ENCODE measurements at places on chromosomes 3 and 15.
A peak's percentile ranks its signal among the peaks of the same experiment; 100 is the strongest.

DNA sequence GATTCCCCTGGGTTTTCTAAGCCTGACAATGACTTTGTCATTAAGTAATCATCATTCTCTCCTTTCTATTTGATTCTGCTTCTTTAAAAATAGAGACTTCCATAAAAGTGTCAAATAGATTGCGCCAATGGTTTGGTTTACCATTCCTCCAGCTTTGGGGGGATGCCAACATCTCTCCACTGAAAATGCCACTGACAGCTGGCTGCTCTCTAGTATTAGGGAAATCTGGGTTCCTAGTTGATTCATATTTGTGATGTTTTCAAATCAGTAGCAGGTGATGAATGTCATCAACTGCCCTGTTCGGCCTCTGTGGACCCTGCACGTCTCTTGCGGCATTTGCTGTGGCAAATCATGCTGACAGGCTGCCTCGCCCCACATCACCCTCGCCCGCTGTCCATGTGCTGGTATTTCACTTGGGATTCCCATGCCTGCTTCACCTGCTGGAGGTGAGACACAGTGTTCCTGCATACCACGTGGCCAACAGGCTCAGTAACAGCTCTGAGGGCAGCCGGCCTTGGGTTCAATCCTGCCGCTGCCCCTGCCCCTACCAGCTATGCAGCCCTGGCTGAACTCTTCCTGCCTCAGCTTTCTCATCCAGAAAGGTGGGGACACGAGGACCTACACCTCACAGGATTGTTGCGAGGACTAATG is 28.1 kb downstream of the ZXDC start:
- no peak for DNase-seq

DNA sequence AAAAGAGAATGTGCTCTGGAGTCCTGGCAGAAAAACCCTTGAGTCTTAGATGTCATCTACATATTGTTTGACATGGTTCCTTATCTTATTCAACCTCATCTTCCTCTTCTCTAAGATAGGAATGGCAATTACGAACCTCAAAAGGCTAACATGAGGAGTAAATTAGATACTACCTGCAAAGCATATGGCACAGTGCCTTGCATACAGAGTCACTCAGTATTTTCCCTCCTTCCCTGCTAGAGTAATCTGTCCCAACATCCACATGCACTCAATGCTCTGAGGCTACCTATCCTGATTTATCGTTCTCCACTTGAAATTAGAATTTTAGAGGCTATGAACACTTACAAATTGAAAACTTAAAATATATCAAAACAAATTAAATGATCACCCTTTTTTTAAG is 386.7 kb downstream of the RSL24D1 start:
- DNase-seq, result no peak

DNA sequence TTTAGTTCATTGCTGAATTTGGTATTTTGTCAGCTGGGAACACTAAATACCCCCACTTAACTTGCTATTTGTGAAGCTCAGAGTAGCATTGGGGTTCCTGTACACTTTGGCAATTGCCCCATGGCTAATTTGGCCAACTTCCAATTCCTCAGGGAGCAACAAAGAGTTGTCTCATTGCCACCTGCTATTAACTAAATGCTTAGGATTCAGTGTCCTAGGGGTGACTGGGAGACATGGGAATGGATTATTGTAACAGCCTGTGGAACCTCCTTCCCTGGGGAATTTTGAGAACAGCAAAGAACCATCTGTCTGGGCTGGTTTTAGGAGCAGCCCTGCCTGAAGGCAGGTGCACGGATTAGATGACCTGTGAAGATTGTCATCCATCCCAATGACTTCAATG is 437.4 kb upstream of the TPRG1 start:
- no peak for DNase-seq

- DNase-seq, result no peak
These were observed 235.7 kb downstream of the NTRK3 start for GRCh38 chr15:88020806-88021205.

GRCh38 chr3:180680097-180680430 is 775 bp upstream of the CCDC39 start:
- DNase-seq, result peak; percentile 61

- no peak for DNase-seq
These were observed 1042.9 kb downstream of the ROBO1 start for GRCh38 chr3:78724859-78725258.

- peak; percentile 34 for DNase-seq
These were observed 78.8 kb downstream of the AAGAB start for GRCh38 chr15:67175643-67176071.

- no peak for DNase-seq
These were observed 46.0 kb upstream of the ALDH1L1 start for GRCh38 chr3:126226374-126226773.

- DNase-seq, result peak; percentile 1
These were observed 1.2 kb downstream of the GP5 start for GRCh38 chr3:194397757-194398312.

DNA sequence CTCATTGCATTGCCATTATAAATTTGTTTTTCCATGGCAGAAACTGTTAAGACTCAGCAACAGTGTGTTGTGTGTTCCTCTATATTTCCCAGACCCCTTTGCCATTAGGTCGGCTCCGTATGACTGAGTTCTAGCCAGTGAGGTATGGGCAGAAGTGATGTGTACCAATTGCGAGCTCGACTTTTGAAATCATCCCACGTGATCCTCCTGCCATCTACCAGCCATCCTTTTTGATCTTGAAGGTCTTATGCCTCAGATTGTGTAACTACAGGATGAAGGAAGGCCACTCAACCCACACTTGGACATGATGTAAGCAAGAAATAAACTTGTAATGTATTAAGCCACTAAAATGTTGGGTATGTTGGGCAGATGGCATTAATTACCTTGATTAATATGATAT is 562.3 kb downstream of the PDCD6IP start:
- DNase-seq, result no peak

GRCh38 chr3:49729966-49730609 is 6.3 kb upstream of the GMPPB start:
- no peak for DNase-seq

GRCh38 chr3:70889162-70890019 is 577.0 kb upstream of the MDFIC2 start:
- DNase-seq, result peak; percentile 26

GRCh38 chr3:62676689-62677271 is 198.4 kb downstream of the CADPS start:
- no peak for DNase-seq

GRCh38 chr3:13748276-13748879 is 131.5 kb downstream of the WNT7A start:
- DNase-seq, result no peak

DNA sequence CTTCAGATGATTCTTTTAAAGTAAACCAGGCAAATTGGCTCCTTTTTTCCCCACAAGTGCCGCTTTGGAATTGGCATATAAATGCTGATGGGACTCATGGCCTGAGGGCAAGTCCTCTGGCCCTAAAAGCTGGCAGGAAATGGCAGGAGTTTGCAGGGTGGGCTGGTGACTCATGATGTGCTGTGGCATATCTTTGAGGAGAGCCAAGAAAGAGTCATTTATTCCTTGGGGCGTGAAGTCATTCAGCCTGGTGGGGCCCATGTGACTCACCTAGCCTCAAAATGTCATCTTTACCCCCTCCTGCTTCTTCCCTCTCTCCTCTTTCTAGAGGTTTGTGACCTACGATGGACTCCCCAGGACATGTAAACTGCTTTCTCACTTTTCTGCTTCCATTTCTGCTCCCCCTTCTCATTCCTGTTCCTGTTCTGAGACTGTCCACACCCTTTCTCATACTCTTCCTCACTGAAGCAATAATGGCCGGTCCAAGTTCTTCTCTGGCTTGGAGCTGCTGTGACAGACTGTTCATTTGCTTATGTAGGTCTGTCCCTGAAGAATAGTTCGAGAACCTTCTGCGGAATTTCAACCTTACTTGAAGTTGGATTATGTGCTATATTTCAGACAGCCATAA is 326.1 kb downstream of the SATB1 start:
- peak; percentile 98 for DNase-seq

GRCh38 chr3:46660003-46660402 is 33.5 kb downstream of the ALS2CL start:
- DNase-seq, result peak; percentile 36

GRCh38 chr15:91068436-91068835 is 31.6 kb upstream of the SV2B start:
- peak; percentile 76 for DNase-seq

GRCh38 chr15:66849393-66849745 is 147.3 kb downstream of the SMAD6 start:
- DNase-seq, result no peak

GRCh38 chr15:44706946-44707636 is 4.0 kb downstream of the PATL2 start:
- peak; percentile 85 for DNase-seq

DNA sequence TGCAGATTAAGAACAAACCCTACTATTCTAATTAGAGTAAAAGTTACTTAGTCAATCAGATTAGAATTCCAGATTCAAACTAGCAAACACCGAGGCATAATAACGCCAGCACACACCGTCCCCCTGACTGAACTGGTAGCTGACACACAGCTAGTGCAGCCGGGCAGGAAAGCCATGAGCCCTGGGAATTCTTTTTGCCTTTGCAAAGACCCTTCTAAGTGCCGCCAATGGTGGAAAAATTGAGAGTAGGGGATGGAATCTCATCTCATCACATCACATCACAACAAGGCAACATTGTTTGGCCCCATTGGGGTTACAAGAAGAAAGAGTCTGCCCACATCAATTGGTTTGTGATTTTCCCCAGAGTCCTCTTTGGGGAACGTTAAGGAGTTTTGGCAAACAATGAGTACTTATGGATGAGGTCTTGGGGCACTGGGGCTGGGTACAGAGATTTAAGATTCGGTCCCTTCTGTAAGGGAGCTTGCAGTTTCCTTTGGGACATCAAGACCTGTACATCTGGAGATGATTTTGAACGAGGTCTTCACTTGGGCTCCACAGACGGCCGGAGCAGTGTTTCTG is 120.4 kb upstream of the MEF2A start:
- DNase-seq, result no peak

Measured in bronchial epithelial cell (primary cell).